ENCODE measurements at places on chromosomes 1 and 21. TPM values are rescaled to one million over a fixed set of nuclear protein-coding genes. Genes with fewer than 3 reads are reported as not detected.

- no peak overlapping the region for H3K4me3 ChIP-seq
- H3K27me3 ChIP-seq: no peaks in the 10 kb centered on the region
- H3K36me3 ChIP-seq: no peaks in the 10 kb centered on the region
- no peak overlapping the region for H3K27ac ChIP-seq
- no peak for DNase-seq
These were observed 22.9 kb downstream of the PRXL2B start for GRCh38 chr1:2609319-2610035.

DNA sequence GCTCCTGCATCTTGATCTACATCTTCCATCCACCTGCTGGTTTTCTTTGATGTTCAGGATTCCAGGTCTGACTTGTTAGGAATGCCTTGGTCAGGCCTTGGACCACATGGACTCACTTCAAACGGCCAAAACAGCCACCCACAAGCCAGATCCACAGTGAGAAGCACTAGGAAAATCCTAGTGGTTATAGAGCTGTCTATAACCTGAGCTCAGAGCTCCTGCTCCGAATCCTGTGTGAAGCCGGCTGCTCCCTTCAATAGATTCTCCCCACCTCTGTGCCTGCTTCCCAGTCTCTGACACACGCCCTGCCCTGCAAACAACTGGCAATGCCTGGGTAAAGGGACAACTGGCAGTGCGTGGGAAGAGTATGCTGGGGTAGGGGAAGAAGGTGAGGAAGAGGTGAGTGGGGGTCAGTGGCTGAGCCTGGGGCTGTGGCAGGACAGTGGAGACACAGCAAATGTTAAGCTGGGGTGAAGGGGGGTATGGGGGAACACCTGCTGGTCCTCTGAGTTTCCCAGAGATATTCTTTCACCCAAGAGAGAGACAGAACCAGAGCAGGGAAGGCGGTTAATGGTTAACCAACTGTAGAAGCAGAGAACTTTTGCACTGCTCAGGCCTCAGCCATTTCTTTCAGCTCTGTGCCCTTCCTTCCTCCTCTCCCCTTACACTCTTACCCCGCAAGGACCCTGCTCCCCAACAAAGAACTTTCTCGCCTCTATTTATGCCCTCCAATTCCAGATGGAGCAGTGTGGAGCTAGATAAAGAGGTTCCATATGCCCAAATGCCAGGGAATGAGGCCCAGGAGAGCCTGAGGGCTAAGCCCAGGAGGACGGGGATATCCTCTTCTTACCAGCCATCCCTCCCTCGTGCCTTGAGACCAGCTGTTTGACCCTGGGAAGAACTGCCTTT is 4.5 kb downstream of the PLXNA2 start:
- no peak overlapping the region for H3K27ac ChIP-seq
- DNase-seq: no peak
- no peaks in the 10 kb centered on the region for H3K36me3 ChIP-seq
- H3K4me1 ChIP-seq: peaks cover 28% of the 10 kb centered on the region
- H3K4me3 ChIP-seq: no peak overlapping the region
- H3K27me3 ChIP-seq: peaks cover 75% of the 10 kb centered on the region

DNA sequence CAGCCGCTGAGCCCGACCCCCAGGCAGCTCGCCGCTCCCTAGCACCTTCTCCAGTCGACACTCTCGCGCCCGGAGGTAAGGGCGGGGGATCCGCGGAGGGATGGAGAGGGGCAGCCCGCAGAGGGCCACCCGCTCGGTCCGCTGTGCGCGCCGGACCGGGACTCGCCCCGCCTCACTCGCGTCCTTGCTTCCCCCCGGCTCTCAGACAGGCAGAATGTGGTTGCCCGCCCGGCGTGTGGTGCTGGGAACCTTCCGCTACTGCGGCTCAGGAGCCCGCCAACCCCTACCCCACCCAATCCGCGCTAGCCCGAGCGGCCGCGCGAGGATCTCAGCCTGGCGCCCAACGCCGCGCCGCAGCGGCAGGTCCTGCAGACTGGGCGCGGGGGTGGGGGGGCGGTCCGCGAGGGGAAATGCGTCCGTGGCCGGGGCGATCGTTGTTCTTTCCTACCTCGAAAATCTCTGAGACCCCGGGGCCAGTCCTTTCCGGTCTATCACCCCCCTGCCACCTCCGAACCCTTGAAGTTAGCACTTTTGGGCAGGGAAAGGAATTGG is 404 bp downstream of the LRRC8C start:
- H3K4me1 ChIP-seq: peaks cover 71% of the 10 kb centered on the region
- DNase-seq: peak; percentile 79
- peak overlapping the region; percentile 93 for H3K27ac ChIP-seq

DNA sequence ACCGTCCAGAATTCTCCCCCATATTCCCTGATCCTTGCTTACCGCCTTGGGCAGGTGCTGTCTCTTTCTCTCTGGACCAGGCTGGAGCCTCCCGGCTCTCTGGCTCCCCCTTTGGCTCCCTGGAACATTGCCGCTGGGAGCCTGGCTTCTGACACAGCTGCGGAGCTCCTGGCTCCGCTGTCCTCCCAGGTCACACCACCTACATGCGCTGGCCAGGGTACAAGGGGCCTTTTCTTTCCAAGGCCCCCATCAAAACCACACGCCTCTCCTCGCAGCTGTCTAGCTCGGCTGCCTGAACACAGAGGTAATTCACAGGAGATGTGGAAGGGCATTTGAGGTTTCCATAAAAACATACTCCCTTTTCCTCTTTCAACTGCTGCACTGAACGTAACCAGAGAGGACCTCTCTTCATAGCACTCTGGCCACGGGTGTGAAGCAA is 7.5 kb upstream of the ZNF648 start:
- peaks cover 12% of the 10 kb centered on the region for H3K27me3 ChIP-seq
- no peak overlapping the region for H3K27ac ChIP-seq
- peaks cover 2% of the 10 kb centered on the region for H3K4me1 ChIP-seq
- no peaks in the 10 kb centered on the region for H3K36me3 ChIP-seq

- peaks cover 6% of the 10 kb centered on the region for H3K36me3 ChIP-seq
- no peak overlapping the region for H3K4me3 ChIP-seq
- DNase-seq: no peak
- no peak overlapping the region for H3K27ac ChIP-seq
- H3K27me3 ChIP-seq: no peaks in the 10 kb centered on the region
These were observed 191.7 kb downstream of the DISC1 start for GRCh38 chr1:231818337-231818736.

DNA sequence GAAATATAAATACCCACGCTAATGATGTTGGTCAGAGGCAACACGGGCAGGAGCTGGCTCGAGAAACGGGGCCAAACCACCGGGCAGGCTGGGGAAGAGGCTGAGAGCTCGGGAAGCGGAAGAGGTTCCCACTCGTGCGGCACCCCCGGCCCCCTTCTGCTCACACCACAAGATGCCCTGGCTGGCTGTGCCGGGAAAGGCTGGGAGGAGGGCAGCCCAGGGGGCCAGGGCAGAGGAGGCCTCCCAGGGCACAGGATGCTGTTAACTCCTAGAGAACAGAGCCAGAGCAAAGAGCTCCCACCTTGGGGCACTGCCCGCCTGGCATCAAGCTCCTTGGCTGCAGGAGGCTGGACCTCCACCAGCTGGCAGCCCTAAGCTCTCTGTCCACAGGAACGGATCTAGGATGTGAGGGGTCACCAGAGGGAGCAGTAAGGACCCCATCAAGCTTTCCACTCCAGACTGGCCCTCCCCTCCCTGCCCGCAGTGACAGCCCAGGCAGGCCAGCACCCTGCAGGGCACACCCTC is 44.8 kb downstream of the CASZ1 start:
- no peaks in the 10 kb centered on the region for H3K36me3 ChIP-seq
- peaks cover 2% of the 10 kb centered on the region for H3K27me3 ChIP-seq
- no peak overlapping the region for H3K4me3 ChIP-seq
- no peak overlapping the region for H3K27ac ChIP-seq
- H3K4me1 ChIP-seq: no peaks in the 10 kb centered on the region
- DNase-seq: no peak

DNA sequence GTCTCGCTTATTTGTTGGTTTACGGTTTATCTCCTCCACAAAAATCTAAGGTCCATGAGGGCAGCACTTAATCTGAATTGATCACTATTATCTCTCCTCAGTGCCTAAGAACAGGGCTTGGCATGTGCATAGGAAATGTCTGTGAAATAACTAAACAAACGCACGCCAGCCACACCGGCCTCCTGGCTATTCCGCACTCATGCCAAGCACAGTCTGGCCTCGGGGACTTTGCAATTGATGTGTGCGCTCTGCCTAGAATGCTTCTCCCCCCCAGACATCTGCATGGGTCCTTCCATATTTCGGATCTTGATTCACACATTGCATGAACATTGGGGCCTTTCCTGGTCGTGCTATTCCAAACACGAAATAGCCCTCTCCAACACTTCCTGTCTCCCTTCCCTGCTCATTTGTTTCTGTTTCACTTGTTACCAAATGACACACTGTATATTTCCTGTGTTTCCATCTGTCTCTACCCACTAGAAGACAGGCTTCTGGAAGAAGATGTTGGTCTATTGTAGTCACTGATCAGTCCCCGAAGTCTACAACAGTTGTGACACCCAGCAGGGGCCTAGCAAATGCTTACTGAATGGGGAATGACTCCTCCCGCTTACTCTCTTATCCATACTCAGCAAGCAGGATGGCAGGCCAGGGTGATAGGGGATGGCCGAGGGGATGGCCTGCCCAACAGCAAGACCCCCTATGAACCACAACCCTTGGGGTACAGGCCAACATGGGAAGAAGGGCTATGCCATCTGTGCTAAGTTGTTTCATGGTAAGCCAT is 93.9 kb downstream of the GLIS1 start:
- H3K4me1 ChIP-seq: no peaks in the 10 kb centered on the region
- H3K36me3 ChIP-seq: no peaks in the 10 kb centered on the region

GRCh38 chr1:226688056-226688748 is 50.9 kb downstream of the ITPKB start:
- no peak overlapping the region for H3K4me3 ChIP-seq
- peaks cover 71% of the 10 kb centered on the region for H3K36me3 ChIP-seq
- H3K27me3 ChIP-seq: no peaks in the 10 kb centered on the region
- H3K4me1 ChIP-seq: peaks cover 94% of the 10 kb centered on the region

DNA sequence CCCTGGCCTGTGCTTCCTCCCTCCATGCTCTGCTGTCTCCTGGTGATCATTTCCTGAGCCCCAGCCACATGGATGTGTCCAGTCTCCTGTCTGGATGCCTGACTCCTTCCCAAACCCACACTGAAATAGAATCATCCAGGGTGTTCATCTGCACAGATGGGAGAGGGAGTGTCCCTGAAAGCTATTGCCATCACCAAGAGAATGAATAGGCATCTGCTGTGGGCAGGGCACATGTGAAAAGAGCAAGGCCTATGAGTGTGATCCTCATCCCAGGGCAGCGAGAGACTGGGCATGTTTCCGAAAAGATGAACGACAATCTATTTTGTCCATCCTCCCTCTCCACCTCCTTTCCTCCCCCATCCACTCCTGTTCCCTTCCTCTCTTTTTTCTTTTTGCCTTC is 5.0 kb downstream of the IGSF21 start:
- no peak overlapping the region for H3K4me3 ChIP-seq
- DNase-seq: no peak
- no peaks in the 10 kb centered on the region for H3K36me3 ChIP-seq
- H3K27ac ChIP-seq: no peak overlapping the region

CELA3A gene
- not detected for total RNA-seq

DNM3 gene
- total RNA-seq: 1.6 TPM

COL11A1 gene
- not detected for total RNA-seq

ANP32E gene
- 155 TPM for total RNA-seq

CCDC27 gene
- not detected for total RNA-seq

CRP gene
- not detected for total RNA-seq

Data from activated CD8-positive, alpha-beta T cell treated with anti-CD3 and anti-CD28 coated beads, Interleukin-2, amount 10 ng/mL, durations not matched to agents 7 days and 5 days (primary cell).